ENCODE measurements at places on chromosomes 3 and 15.

- no peak for DNase-seq
Observed at GRCh38 chr3:12766541-12766940, 7.5 kb upstream of the TMEM40 start.

DNA sequence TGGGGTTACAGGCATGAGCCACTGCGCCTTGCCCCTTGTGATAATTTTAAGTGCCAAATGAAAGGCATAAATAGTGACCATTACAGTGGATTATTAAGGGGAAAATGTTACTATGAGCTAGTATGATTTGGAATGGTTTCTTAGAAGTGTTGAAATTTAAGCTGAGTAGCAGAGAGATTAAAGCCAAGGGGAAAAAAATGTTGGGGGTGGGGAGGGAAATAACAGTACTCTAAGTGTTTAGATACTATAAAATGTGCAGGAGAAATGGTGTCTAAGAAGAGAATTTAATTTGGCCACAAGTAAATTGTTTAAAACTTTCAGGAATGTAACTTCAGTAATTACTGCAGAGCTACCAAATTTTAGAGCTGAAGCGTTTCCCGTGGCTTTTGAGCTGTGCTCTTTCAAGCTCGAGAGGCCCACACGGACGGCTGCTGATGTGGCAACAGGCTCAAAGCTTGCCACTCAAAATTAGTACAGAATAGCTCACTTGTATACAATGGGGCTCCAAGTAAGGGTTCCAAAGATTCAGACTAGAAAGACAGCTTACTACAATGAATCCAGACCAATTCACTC, 23.9 kb upstream of the SLC12A8 start:
- DNase-seq, result no peak

DNA sequence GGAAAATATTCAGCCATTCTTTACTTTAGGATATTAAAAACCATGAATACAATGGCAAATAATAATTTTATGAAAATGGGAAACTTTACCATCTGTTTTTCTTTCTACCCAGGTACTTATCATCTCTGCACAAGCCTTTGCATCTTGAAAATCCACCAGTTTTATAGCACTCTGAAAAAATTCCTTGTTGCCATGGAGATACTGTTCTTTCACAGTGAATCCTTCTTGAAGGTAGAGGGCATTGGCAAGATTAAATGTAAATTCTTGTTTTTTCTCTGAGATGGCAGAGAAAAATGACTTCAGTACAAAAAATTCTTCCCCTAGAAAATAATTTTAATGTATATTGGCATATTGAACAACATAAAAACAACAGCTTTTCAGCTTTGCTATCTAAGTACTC, 6.9 kb downstream of the SERPINI2 start:
- no peak for DNase-seq

DNA sequence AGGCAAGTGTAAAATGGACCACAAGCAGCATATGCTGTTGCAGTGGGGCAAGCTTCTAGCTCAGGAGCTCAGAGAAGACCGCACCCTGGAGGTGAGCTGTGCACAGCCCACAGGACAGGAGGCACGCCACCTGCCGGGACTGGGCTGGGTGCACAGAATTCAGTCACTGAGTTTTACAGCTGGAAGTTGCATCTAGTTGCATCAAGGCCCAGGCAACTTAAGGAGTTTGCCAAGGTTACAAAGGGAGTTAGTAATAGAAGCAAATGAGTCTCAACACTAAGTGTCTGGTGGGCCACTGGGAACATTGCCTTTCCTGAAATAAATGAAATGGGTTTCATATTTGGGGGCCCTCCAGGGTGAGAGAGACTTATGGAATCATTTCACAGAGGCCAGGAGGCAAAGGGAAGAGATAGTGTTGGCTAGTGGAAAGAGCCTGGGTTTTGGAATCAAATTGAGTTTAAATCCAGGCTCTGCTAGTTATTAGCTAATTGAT, 36.0 kb upstream of the TIMP4 start:
- no peak for DNase-seq

DNA sequence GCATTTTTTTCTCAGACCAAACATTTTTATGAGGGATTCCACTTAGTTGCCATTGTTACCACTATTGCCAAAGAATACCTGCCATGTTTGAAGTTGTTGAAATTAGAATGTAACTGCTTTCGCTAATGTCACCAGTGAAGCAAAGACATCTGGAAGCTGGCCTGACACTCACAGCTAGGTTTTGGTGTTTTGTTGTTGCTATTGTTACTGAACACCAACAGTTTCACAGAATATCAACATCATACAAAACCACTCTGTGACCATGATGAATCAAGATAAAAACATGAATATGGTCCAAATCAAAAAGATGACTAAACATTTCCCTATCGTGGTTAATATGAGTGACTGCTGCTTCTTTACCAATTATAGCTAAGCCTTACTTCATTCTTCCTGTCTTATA, 6.9 kb upstream of the CFAP20DC start:
- no peak for DNase-seq

- DNase-seq, result no peak
Observed at GRCh38 chr15:45529613-45530012, 7.1 kb upstream of the SLC30A4 start.

- DNase-seq, result no peak
Observed at GRCh38 chr3:38746641-38747040, 69.4 kb downstream of the SCN10A start.

- no peak for DNase-seq
Observed at GRCh38 chr3:4745235-4745610, 234.0 kb upstream of the BHLHE40 start.

DNA sequence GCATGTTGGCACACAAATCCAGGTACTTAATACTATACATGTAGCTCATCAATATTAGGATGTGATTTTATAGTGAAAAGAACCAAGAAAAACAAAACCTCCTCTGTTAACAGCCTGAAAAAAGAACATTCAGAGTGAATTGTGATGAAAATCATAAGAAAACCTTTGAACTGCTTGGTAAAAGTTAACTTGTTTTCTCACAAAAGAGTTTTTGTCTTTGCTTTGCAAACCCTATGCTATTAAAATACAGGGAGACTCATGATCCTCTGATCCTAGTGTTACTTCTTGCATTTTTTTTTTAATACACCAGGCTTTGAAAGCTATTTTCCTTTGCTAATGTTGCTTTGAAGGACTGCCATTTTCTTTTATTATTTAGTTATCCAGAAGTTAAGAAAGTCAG, 23.7 kb downstream of the QTRT2 start:
- DNase-seq, result no peak

Data from activated T-helper 1 cell treated with anti-CD3 and anti-CD28 coated beads, Interleukin-2, amount 50 U/mL, for 16 hours (primary cell).